Endothelial cell of coronary artery (primary cell): ENCODE measurements at places on chromosomes 13 and 19. TPM values are rescaled to one million over a fixed set of nuclear protein-coding genes. Genes with fewer than 3 reads are reported as not detected.

Gene SLC10A2
- total RNA-seq, result not detected in 2 replicates

Gene NKPD1
- total RNA-seq, result 0.09 and 0.19 TPM in 2 replicates

Gene PEAK3
- not detected in 2 replicates for total RNA-seq

Gene SIGLECL1
- not detected in 2 replicates for total RNA-seq

Gene C19orf73
- total RNA-seq, result 0.28 and 0.63 TPM in 2 replicates

Gene SHISA2
- total RNA-seq, result 3.1 and 8.5 TPM in 2 replicates

Gene AKT1S1
- 7.6 and 9.1 TPM in 2 replicates for total RNA-seq

Gene PTGIR
- total RNA-seq, result 0.27 and 3.4 TPM in 2 replicates

Gene CCDC70
- total RNA-seq, result not detected in 2 replicates

Gene LGALS14
- total RNA-seq, result not detected in 2 replicates

Gene ZNF763
- total RNA-seq, result 0.36 and 0.75 TPM in 2 replicates

Gene COMP
- total RNA-seq, result not detected in 2 replicates

Gene COX6B2
- total RNA-seq, result not detected in 2 replicates

Gene DCT
- not detected in 2 replicates for total RNA-seq

Gene GMIP
- total RNA-seq, result 7.0 and 7.9 TPM in 2 replicates
